ENCODE measurements at places on chromosomes 13 and 19.

DNA sequence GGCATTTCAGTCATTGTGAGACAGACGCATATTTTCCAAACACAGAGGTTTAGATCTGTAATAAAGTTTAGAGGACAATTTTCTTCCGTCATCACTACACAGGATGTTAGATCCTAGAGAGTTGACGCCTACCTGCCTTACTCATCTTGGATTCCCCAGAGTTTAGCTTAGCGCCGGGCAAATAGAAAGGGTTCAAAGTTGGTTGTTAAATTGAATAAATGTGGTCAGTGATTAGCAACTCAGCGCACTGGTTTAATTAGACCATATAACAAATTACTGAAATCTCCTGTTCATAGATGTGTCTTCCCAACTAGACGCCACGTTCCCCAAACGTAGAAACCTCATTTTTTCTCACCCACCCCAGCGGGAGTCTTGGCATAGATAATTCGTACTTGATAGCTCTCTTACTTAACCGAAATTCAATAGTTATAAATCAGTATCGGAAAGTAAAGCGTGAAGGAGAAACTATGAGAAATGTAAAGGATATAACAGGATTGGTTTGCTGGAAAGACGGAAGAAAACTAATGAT is 726 bp upstream of the UFM1 start:
- DNase-seq, result no peak

- DNase-seq, result no peak
Measured at GRCh38 chr19:33510462-33511194, 11.0 kb downstream of the PEPD start.

- no peak for DNase-seq
Measured at GRCh38 chr13:47548294-47548840, 452.7 kb downstream of the SUCLA2 start.

- DNase-seq, result no peak
Measured at GRCh38 chr19:55005684-55006488, 32.2 kb downstream of the GP6 start.

GRCh38 chr13:94435604-94436226 is 43.8 kb downstream of the DCT start:
- DNase-seq, result no peak

- no peak for DNase-seq
Measured at GRCh38 chr19:15247107-15248014, 15.1 kb upstream of the EPHX3 start.

DNA sequence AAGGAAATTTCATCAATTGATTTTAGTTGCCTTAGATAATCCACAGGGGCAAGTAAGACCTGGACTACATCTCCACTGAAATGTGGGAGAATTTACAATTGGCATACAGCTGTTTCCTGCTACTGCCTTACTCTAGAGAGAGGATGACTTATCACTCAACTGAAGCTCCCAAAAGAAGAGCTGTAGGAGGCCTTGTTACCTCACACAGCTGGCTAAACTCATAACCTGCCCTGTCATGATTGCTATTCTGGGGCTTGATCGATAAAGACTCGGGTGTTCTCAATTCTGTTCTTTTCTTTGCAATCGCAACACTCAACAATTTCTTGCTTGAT is 1396.4 kb downstream of the EFNB2 start:
- no peak for DNase-seq

DNA sequence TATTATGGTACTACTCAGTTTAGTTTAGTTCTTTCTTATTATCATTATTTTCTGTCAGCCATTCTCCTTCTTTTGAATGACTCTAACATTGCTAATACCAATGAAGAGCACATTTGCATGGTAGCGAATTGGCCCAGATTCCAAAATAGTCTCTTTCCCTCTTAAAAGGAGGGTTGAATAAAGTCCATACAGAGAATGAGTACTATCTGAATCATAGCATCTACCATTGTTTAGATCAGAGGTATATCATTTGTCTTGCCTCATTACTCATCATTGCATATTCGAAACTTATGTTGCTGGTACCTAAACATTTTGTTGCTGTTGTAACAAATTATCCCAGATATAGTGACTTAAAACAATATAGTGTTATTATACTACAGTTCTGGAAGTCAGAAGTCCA is 1235.3 kb upstream of the ATXN8OS start:
- DNase-seq, result no peak

DNA sequence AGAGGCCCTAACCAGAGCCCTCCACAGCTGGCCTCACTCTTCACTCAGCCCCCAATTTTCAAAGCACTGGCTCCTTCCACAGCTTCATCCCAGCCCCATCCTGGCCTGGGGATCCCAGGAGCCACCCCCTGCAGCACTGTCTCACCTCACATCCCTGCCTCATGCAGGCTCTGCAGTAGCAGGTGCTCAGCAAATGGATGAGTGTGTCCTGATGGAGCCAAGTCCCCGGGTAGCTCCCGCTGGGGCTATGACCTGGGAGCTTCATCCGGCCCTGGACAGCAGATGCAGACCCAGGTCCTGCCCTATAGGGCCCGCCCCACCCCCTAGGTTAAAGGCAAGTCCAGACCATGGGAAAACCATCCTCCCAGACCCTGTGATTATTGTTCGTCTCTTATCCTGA is 143.2 kb upstream of the ZNF507 start:
- DNase-seq, result no peak

DNA sequence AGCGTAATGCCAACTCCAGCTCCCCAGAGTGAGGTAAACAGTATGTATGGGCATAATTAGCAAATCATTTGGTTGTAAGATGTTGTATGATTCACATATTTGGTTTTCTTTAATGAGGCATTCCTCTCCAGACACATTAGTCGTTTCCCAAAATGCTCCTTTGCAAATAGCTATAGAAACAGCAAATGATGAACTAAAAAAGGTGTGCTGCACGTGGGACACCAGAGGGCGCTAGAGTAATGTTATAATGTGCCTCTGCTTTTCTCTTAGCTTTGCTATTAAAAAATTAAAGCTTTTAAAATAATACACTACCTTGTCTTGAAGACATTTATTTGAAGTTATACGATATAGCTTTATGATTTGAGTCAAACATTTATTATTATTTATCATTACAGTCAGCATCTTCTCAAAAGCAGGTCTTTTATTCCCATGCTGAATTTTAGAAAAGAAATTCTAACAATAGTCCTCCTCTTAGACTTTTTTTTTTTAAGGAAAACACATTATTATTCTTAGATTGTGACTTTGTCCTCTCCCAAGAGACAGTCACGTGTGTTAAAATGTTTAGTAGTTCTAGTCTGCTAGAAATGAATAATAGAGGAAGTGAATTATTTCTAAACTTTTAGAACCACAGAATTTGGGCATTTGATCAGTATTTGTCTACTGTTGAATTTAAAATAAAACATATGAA is 121.6 kb upstream of the FRY start:
- no peak for DNase-seq

GRCh38 chr19:31706691-31707620 is 357.7 kb upstream of the TSHZ3 start:
- no peak for DNase-seq

DNA sequence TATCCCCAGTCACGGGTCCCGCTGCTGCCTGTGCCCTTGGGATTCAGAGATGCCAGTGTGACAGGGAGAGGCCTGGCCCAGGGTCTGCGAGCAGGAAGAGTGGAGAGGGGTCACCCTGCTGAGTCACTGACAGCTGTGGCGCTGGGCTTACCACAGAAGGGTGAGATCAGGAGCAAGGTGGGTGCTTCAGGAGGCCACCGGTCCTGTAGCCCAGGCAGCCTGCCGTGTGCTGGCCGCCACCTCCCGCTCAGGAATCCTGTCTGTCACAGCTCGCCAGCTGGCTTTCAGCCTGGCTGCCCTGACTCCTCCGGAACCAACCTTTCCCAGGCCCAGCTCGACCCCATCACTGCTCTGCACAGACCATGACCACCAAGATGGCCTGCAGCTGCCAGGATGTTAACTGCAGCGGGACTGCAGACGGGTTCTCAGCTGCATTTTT is 25.3 kb downstream of the NAXD start:
- DNase-seq, result no peak

DNA sequence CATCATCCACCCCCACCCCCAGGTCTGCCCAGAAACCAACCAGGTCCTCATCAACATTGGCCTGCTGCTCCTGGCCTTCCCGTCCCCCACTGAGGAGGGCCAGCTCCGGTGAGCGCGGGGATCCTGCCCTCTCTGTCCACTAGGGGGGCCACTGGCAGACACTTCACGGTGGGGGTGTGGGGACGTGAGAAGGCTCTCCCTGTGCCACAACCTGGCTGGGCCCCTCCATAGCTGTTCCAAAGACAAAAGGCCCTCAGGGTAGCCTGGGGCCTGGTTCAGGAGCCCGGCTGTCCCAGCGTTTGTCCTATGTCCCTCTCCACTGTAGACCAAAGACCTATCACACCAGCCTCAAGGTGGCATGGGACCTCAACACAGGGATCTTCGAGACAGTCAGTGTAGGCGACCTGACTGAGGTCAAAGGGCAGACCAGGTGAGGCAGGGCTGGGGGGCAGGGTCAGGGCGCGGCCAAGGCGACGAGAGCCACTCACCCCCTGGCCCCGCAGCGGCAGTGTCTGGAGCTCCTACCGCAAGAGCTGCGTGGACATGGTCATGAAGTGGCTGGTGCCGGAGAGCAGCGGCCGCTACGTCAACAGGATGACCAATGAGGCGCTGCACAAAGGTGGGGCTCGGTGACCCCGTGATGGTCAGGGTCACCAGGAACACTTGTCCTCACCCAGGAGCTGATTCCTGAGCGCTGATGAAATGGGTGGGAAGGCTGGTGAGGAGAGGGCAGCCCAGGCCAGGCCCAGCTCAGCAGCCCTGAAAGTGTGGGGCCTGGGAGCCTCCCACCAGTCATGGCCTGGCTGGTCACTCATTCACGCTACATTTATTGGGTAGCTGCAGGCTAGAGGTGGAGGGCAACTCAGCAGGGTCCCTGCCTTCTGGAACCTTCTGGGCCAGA is 7.9 kb downstream of the DCAF15 start:
- no peak for DNase-seq

DNA sequence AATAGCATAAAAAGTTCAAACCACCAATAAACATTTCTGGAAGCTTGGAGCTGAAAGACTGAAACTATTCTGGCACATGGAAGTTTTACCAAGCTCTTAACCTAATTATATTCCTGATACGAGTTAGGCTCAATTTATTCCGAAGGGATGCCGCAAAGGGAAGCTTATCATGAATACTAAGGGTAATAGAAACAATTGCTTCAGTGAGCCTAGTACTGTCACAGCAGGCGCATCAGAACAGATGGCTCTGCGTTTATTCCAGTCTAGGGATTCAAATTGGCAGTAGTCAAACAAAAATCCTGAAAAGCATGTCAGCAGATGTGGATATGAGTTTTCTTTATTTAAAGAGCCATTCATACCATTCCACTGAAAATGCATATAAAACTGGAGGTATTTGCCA is 779.5 kb downstream of the GPC5 start:
- DNase-seq, result no peak

- no peak for DNase-seq
Measured at GRCh38 chr13:89066868-89067466, 1395.8 kb downstream of the SLITRK5 start.

- DNase-seq, result no peak
Measured at GRCh38 chr19:13172346-13173138, 22.3 kb downstream of the IER2 start.

DNA sequence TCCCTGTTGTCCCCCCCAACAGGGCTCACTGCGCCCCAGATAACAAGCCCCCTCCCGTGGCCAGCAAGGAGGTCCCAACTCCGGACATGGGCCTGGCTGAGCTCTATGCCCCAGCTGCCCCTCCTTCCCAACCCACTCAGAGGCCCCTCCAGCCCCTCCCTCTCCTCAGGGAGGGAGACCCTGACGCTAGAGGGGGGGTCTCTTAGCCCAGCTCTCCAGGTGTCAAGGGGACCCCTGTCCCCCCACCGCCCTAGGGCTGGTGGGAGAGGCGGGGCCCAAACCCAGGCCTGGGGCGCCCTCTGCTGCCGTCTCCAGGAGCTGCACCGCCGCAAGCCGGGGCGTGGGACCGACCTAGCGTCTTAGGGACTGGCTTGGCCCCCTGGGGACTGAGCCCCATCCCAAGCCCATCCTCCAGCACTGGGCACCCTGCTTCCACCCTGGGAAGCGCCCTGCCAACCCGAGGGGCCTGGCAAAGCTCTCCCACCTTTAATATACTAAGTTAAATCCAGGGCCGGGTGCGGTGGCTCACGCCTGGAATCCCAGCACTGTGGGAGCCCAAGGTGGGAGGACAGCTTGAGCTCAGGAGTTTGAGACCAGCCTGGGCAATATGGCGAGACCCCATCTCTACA is 1.4 kb downstream of the GRIN3B start:
- no peak for DNase-seq

DNA sequence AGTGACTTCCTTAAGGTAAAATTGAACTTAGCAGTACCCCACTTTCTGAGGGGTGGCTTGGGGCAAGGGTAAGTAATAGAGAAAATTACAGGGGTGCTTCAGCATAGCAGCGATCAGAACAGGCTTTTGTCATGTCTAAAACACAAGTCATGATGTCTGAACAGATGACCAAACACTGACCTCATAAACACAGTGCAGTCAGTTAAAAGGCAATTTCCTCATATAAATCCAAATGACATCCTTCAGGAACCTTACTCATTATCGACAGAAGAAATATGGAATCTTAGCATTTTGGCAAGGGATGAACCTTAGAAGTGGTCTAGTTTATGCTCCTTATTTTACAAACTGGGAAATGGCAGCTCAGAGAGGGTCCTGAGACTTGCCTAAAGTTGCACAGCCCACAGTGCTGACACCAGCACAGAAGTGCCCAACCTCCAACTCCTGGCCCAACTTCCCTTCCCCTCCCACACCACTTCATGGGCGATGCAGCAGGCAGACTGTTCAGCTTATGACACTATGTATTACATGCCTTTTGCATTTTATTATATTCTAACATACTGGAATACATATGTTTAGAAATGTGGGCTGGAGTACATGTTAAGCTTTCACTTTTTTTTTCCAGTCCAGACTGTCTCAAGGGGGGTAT is 3.6 kb downstream of the GJA3 start:
- DNase-seq, result no peak

GRCh38 chr19:11973019-11973810 is 8.4 kb downstream of the ZNF763 start:
- DNase-seq, result no peak

- no peak for DNase-seq
Measured at GRCh38 chr13:34161931-34162543, 344.1 kb downstream of the RFC3 start.

DNA sequence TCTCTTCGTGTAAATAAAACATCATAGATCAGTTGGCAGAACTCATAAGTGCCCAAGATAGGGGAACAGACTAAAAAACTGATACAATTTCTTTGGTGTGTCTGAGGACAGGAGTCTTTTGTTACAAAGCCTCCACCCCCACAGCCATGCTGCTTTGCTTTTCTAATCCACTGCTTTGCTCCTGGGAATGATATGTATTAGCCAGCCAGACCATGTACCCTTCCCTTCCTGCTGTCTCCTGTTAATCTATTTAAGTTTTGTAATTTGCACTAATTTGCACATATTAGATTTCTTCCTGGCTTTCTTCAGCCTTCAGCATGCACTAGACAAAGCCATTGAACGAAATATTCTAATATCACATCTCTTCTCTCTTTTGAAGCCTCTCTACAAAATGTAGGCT is 130.5 kb downstream of the MAB21L1 start:
- no peak for DNase-seq
